ENCODE measurements at places on chromosomes 7 and 10.

DNA sequence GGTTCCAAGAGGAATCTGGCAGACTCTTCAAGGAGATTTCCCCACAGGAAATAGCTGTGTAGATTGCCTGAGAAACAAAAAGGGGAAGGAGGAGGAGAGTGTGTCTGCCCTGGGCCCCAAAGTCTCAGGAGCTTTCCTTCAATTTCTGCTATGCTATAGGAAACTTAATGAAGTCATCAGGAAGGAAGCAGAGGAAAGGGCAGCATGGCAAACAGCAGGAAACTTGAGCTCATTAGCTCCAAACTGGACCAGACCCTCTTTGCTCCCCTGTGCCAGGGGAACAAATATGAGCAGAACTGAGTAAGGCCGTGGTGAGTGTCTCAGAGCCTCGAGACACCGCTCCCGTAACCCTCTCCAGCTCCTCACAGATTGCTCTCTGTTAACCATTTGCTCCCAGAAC, 4.8 kb upstream of the KCNIP2 start:
- DNase-seq, result no peak

- no peak for DNase-seq
Observed at GRCh38 chr10:19043431-19043830, 5.2 kb upstream of the MALRD1 start.

- DNase-seq, result no peak
Observed at GRCh38 chr10:30098629-30099028, 39.2 kb upstream of the JCAD start.

- no peak for DNase-seq
Observed at GRCh38 chr10:18075881-18076280, 64.3 kb upstream of the CACNB2 start.

Measured in NCI-H146 (cell line).